ENCODE measurements at places on chromosomes 1 and 21. TPM values are rescaled to one million over a fixed set of nuclear protein-coding genes. Genes with fewer than 3 reads are reported as not detected.
A peak's percentile ranks its signal among the peaks of the same experiment; 100 is the strongest.

Gene AMY1B
- total RNA-seq: not detected

Gene TRPM2
- total RNA-seq: 2.6 TPM

Gene FAM163A
- 0.33 TPM for total RNA-seq

- peak; percentile 93 for DNase-seq
These were observed 42.9 kb upstream of the RCAN3 start for GRCh38 chr1:24459551-24460266.

GRCh38 chr1:54845772-54846171 lies 41.2 kb downstream of the DHCR24 start:
- no peak for DNase-seq

- DNase-seq: no peak
These were observed 6.8 kb downstream of the CDCA8 start for GRCh38 chr1:37699147-37699546.

- DNase-seq: peak; percentile 13
These were observed 41.7 kb upstream of the RAB4A start for GRCh38 chr1:229229137-229229720.

Gene PROX1
- total RNA-seq: 39.9 TPM

DNA sequence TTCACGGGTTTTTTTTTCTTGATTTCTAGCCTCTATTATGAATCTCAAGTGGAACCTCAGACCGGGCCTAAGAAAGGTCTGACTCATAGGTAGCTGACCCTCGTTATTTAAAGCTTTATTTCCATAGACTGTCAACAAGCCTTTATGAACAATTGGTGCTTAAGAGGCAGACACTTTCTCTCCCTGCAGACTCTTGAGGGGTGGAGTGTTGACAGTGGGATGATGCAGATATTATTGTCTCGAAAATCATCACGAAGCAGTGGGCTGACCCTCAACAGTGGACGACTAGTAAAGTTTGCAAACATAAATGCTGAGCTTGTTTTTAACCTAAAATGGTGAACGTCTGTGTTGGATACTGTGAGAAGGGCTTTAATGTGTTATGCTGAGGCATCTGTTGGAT lies 1.8 kb downstream of the SFT2D2 start:
- no peak for DNase-seq

Gene FCGR2B
- total RNA-seq: 10.6 TPM

Gene SMG5
- total RNA-seq: 78.1 TPM

- DNase-seq: no peak
These were observed 17.3 kb upstream of the TMEM39B start for GRCh38 chr1:32055416-32055815.

Gene LRRC71
- total RNA-seq: not detected

GRCh38 chr21:29155933-29156260 lies 25.5 kb downstream of the MAP3K7CL start:
- no peak for DNase-seq

- DNase-seq: no peak
These were observed 3.7 kb upstream of the TMEM61 start for GRCh38 chr1:54976747-54977146.

- DNase-seq: no peak
These were observed 10.2 kb upstream of the BECN2 start for GRCh38 chr1:241947354-241947753.

GRCh38 chr1:245220381-245220985 lies 65.7 kb downstream of the KIF26B start:
- no peak for DNase-seq
